ENCODE measurements at places on chromosomes 7 and 10. TPM values are rescaled to one million over a fixed set of nuclear protein-coding genes. Genes with fewer than 3 reads are reported as not detected.

- H3K4me3 ChIP-seq = no peak overlapping the region
- H3K27me3 ChIP-seq = no peaks in the 10 kb centered on the region
- H3K36me3 ChIP-seq = peaks cover 44% of the 10 kb centered on the region
- no peaks in the 10 kb centered on the region for H3K4me1 ChIP-seq
- DNase-seq = no peak
- H3K27ac ChIP-seq = no peak overlapping the region
Observed at GRCh38 chr10:110600487-110601101, 33.1 kb downstream of the SMC3 start.

GRCh38 chr7:98879979-98880315 is 1.6 kb downstream of the TRRAP start:
- peak overlapping the region; percentile 92 for H3K27ac ChIP-seq
- H3K4me1 ChIP-seq = peaks cover 2% of the 10 kb centered on the region
- H3K36me3 ChIP-seq = peaks cover 38% of the 10 kb centered on the region
- no peak for DNase-seq
- H3K27me3 ChIP-seq = no peaks in the 10 kb centered on the region

The SFTPA1 gene
- not detected for total RNA-seq

DNA sequence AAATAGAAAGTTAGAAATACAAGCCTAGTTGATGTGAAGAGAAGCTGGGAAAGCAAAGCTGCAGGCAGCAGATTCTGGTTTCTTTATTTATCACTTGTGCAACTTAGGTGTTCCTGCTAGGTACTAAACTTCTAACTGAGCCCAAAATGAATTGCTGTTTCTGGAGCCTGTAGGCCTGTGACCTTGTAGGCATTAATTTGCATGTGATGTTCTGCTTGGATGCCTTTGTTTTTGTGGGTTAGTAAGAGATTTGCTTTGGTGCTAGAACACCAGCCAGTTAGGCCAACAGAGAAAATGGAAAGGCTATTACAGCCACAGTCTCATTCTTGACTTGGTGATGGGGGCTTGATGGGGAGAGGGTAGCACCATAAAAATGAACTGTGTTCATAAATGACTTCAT is 370.7 kb downstream of the PPP1R3A start:
- no peak overlapping the region for H3K27ac ChIP-seq
- no peak overlapping the region for H3K4me3 ChIP-seq
- H3K4me1 ChIP-seq = no peaks in the 10 kb centered on the region
- H3K36me3 ChIP-seq = no peaks in the 10 kb centered on the region

DNA sequence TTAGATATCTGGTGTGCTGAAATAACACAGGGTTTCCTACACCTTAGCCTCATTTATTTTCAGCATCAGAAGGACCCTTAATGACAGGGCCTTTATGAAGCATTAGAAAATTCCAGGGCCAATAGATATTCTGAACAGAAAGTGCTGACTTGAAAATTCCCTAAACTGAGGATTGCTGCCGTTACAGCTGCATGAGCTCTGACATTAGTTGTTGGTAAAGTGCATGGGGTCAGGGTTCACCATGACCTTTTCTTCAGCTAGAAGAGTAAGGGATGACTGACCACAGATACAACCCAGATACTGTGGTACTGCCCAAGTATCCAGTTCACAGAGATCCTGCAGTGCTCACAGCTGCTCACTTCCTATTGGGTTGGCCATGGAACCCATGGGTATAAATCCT is 181.7 kb upstream of the SLC25A13 start:
- DNase-seq = no peak
- no peaks in the 10 kb centered on the region for H3K36me3 ChIP-seq
- H3K4me3 ChIP-seq = no peak overlapping the region
- no peak overlapping the region for H3K27ac ChIP-seq
- H3K4me1 ChIP-seq = no peaks in the 10 kb centered on the region
- H3K27me3 ChIP-seq = no peaks in the 10 kb centered on the region

Data from ascending aorta (tissue), 2 donors.